Activated CD4-positive, alpha-beta T cell treated with anti-CD3 and anti-CD28 coated beads, Interleukin-2, amount 10 ng/mL, durations not matched to agents 7 days and 5 days (primary cell): ENCODE measurements at places on chromosomes 5 and 9. TPM values are rescaled to one million over a fixed set of nuclear protein-coding genes. Genes with fewer than 3 reads are reported as not detected.

DNA sequence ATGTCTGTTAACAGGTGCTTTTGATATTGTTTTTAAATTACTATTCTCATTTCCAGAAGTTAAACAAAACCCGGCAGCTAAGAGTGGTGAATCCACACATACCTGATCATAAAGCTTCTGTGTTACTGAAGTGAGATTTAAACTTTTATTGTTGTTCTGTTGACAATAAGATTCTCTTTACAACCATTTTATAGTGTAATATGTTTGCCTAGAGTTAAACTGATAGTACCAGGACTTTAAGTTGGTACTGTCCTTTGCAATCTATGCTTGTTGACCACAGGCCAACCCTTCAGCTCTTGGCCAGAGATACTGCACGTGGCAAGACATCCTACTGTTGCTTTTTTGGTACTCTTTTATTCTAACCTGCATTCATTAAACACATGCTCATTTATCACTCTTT, 806.2 kb downstream of the MTRR start:
- H3K4me1 ChIP-seq, result no peaks in the 10 kb centered on the region
- no peaks in the 10 kb centered on the region for H3K27me3 ChIP-seq
- no peak for DNase-seq

DNA sequence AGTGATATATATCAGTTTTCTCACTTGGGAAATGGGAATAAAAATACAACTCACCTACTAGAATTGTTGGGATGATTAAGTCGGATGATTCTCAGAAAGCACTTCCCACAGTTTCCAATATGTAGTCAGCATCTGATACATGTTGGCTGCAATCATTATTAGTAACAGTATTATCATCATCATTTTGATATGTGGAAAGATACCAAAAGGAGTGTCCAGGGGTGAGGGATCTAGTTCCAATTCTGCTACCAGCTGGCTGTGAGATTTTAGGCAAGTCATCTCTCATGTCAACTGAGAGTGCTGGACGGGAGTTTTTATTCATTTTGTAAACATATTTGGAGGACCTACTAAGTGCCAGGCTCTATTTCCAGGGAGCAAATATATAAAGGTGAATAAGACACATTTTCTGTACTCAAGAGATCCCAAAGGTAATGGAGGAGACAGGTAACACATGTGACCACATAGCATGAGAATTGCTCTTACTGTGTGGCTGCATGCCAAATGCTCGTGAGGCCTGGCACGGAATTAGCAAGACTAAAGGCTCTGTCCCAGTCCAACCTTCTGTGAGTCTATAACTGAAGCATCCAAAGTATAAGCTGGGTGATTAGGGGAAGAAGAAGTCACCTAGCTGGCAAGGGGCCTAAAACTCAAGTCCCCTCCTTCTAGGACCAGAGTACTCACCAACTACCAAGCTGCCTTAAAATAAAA, 83.0 kb downstream of the GRIA1 start:
- H3K36me3 ChIP-seq, result no peaks in the 10 kb centered on the region
- DNase-seq, result no peak
- no peaks in the 10 kb centered on the region for H3K4me1 ChIP-seq
- no peak overlapping the region for H3K4me3 ChIP-seq
- H3K27ac ChIP-seq, result no peak overlapping the region

ARHGEF37 gene
- 0.52 TPM for total RNA-seq

DNA sequence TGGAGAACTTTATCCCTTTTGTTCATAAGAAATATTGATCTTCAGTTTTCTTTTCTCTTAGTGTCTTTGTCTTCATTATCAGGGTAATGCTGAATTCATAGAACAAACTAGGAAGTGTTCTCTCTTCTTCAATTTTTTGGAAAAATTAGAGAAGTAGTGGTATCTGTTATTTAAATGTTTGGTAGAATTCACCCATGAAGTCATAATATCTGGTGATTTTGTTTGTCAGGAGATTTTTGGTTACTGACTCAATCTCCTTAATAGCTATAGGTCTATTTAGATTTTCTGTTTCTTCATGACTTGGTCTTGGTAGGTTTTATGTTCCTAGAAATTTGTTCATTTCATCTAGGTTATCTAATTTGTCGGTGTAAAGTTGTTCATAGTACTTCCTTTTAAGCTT, 45.4 kb upstream of the STARD4 start:
- no peak overlapping the region for H3K27ac ChIP-seq
- no peaks in the 10 kb centered on the region for H3K4me1 ChIP-seq
- DNase-seq, result no peak
- no peaks in the 10 kb centered on the region for H3K36me3 ChIP-seq
- H3K4me3 ChIP-seq, result no peak overlapping the region

FBXL7 gene
- total RNA-seq, result not detected

GRCh38 chr5:38905516-38905915, 59.7 kb downstream of the OSMR start:
- H3K36me3 ChIP-seq, result no peaks in the 10 kb centered on the region
- H3K4me1 ChIP-seq, result no peaks in the 10 kb centered on the region
- H3K27me3 ChIP-seq, result peaks cover 4% of the 10 kb centered on the region
- H3K4me3 ChIP-seq, result no peak overlapping the region
- no peak overlapping the region for H3K27ac ChIP-seq
- no peak for DNase-seq

SMIM32 gene
- not detected for total RNA-seq

DROSHA gene
- 76.7 TPM for total RNA-seq

- no peak for DNase-seq
- H3K4me3 ChIP-seq, result no peak overlapping the region
- no peaks in the 10 kb centered on the region for H3K36me3 ChIP-seq
- H3K27me3 ChIP-seq, result no peaks in the 10 kb centered on the region
- no peak overlapping the region for H3K27ac ChIP-seq
- no peaks in the 10 kb centered on the region for H3K4me1 ChIP-seq
Observed at GRCh38 chr5:109318455-109319108, 91.2 kb downstream of the PJA2 start.

GRCh38 chr9:127634021-127634420, 21.9 kb downstream of the STXBP1 start:
- H3K27ac ChIP-seq, result no peak overlapping the region
- DNase-seq, result no peak
- no peaks in the 10 kb centered on the region for H3K36me3 ChIP-seq
- no peak overlapping the region for H3K4me3 ChIP-seq

- DNase-seq, result no peak
- H3K4me1 ChIP-seq, result no peaks in the 10 kb centered on the region
- no peak overlapping the region for H3K27ac ChIP-seq
- no peak overlapping the region for H3K4me3 ChIP-seq
- H3K27me3 ChIP-seq, result no peaks in the 10 kb centered on the region
Observed at GRCh38 chr9:103225702-103226646, 230.8 kb downstream of the CYLC2 start.

WWC1 gene
- total RNA-seq, result 0.60 TPM

PCAT7 gene
- not detected for total RNA-seq

DNA sequence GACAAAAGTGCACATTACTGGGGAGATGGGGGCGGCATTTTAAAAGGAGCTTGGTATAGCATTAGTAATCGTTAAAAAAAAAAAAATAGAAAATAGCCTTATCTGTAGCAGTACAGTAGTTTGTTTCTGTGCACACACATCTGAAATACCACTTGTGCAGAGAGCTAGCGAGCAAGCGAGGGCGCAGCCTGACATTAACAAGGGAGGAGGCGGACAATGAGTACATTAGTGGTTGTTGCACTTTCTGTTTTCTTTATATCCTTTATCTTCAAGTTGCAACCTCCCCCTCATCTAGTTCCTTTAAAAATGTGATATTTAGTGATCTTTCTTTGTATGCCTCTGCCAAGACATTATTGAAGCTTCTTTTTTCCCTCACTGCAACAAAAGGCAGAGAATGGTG, 880 bp upstream of the PTPDC1 start:
- DNase-seq, result no peak
- H3K4me1 ChIP-seq, result peaks cover 2% of the 10 kb centered on the region
- H3K4me3 ChIP-seq, result no peak overlapping the region
- H3K27ac ChIP-seq, result no peak overlapping the region

DNA sequence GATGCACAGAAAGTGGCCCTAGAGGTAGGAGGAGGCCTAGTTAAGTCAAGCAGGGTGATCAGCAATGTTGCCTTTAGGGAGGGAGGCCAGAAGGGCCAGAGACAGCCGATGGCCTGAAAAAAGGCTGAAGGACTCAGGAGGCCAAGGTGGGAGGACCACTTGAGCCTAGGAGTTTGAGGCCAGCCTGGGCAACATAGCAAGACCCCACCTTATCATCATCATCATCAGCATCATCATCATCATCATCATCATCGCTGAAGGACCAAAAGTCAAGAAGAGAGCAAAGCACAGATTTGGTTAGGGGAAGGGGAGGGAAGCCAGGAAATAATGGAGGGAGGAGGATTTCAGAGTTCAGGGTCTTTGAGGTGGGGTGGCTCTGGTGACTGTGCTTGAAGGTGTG, 74.3 kb downstream of the RALGPS1 start:
- H3K4me1 ChIP-seq, result peaks cover 43% of the 10 kb centered on the region
- H3K36me3 ChIP-seq, result peaks cover 47% of the 10 kb centered on the region
- peaks cover 69% of the 10 kb centered on the region for H3K27me3 ChIP-seq
- DNase-seq, result no peak
- no peak overlapping the region for H3K27ac ChIP-seq

DNA sequence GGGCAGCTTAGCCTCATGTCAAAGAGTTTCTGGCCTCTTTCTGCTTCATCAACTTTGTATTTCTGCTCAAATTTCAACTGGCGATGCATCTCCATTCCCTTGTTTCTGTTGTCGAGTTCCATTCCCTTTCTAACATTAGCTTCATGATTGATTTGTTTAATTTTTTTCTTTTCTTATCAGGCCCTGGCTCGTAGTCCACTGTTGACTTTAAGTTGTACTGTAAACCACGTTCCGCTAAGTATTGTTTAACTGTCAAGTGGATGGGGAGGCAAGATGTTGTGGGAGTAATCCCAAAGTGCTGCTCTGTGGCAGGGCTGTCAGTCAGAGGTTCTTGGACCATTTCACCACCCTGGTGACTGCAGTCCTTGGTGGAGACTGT, 309.1 kb downstream of the PSAT1 start:
- no peaks in the 10 kb centered on the region for H3K36me3 ChIP-seq
- no peaks in the 10 kb centered on the region for H3K27me3 ChIP-seq
- no peak overlapping the region for H3K27ac ChIP-seq

- peaks cover 16% of the 10 kb centered on the region for H3K36me3 ChIP-seq
- DNase-seq, result no peak
- H3K27me3 ChIP-seq, result no peaks in the 10 kb centered on the region
- H3K4me3 ChIP-seq, result no peak overlapping the region
- H3K4me1 ChIP-seq, result no peaks in the 10 kb centered on the region
- H3K27ac ChIP-seq, result no peak overlapping the region
Observed at GRCh38 chr9:121345070-121345469, 25.0 kb downstream of the STOM start.

DNA sequence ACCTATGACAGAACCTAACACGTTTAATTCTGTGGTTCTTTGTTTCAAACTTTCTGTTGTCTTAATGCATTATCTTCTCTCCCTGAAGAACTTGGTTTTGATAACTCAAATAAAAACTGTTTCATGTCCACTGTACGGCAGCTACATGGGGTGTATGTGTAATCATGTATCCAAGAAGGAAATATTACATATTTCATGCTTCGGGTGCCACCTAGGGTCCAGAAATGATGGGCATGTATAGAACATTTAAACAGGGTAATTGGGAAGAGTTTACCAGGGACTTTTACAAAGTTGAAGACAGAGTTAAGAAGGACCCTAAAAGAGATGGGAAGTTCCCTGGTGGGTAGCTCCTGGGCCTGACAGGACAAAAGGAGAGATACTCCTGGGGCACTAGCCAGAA, 291.3 kb downstream of the FBXL7 start:
- no peaks in the 10 kb centered on the region for H3K27me3 ChIP-seq
- no peaks in the 10 kb centered on the region for H3K36me3 ChIP-seq

- H3K36me3 ChIP-seq, result no peaks in the 10 kb centered on the region
- no peaks in the 10 kb centered on the region for H3K27me3 ChIP-seq
- no peak for DNase-seq
- H3K27ac ChIP-seq, result no peak overlapping the region
Observed at GRCh38 chr5:107032629-107033028, 638.1 kb downstream of the EFNA5 start.

- no peaks in the 10 kb centered on the region for H3K36me3 ChIP-seq
- no peaks in the 10 kb centered on the region for H3K4me1 ChIP-seq
Observed at GRCh38 chr5:17252543-17252942, 35.1 kb downstream of the BASP1 start.

LCN6 gene
- not detected for total RNA-seq

DNA sequence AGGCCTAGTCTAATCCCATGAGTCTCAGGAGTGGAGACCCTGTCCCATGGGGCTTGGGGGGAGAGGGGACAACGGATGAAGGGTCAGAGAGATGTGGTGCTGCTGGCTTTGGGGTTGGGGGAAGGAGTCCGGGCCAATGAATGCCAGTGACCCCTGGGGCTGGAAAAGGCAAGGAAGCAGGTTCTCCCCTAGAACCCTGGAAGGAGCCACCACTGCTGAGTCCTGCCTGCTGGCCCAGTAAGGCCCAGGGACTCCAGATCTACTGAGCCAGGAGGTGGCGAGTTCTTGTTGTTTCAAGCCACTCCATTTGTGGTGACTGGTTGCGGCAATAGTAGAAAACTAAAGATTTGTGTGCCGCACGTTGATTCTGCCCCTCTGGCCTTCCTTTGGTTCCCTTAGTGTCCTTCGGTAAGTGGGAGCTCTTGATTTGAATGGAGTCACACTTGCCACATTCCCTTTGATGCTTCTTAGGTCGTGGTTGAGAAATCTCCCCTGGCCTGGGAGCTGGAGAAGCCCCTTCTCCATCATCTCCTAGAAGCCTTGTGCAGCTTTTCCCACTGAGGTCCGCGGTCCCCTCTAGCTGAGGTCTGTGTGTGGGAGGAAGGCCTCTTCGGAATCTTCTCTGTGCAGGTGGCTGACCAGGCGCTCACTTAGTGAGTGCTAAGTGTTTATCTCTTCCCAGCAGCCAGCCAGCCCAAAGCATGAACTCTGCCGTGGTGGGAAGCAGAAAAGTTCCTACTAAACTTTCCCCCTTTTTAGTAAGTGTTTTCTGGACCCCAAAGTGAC, 9.0 kb downstream of the FCN1 start:
- no peaks in the 10 kb centered on the region for H3K36me3 ChIP-seq
- H3K27ac ChIP-seq, result no peak overlapping the region
- H3K4me3 ChIP-seq, result no peak overlapping the region
- no peak for DNase-seq

DNA sequence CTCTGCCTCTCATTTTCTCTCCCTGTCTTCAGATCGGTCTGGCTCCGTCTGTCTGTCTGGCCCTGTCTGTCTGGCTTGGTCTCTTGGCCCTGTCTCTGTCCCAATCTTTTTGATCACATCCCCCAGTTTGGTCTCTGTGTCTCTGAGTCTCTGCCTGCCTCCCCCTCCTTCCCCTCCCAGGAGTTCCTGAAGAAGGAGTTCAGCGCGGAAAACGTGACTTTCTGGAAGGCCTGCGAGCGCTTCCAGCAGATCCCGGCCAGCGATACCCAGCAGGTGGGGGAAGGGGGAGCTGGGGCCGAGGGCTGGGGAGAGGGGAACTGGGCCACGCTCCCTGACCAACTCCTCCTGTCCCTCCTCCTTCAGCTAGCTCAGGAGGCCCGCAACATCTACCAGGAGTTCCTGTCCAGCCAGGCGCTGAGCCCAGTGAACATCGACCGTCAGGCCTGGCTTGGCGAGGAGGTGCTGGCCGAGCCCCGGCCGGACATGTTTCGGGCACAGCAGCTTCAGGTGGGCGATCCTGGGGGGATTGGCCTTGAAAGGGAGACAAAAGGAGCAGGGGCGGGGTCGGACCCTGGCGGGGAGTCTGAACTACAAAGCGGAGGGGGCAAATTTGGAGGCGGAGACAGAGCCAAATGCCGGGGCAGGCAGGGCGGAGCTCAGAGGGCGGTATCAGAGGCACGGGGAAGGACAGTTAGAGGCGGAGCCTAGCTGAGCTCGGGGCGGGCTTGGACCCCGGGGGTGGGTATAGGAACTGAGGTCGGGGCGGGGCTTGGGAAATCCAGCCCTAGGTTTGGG, 9.0 kb downstream of the RGS14 start:
- no peak overlapping the region for H3K27ac ChIP-seq
- peaks cover 62% of the 10 kb centered on the region for H3K36me3 ChIP-seq
- H3K27me3 ChIP-seq, result no peaks in the 10 kb centered on the region
- peaks cover 70% of the 10 kb centered on the region for H3K4me1 ChIP-seq
- H3K4me3 ChIP-seq, result no peak overlapping the region
